NCI-H524 (cell line): ENCODE measurements at places on chromosomes 2 and 18.

- DNase-seq = no peak
These were observed 703.3 kb downstream of the NRXN1 start for GRCh38 chr2:50328680-50329079.

DNA sequence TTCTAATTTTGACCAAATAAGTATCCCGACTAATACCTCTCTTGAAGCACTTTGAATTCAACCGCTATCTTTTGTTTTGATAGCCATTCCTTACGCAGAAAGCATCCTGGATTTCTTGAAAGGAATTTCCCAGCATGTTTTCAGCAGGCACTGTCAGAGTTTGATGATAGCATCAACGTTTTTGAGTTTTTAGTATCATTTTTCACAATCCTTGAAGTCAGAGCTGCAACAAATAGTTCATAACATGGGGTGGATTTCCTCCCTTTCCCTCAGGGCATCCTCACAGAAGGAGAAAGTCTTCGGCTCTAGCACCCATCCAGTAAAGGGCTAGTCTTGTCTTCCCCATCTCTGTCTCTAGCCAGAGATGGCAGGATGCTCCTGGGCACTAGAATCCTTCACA lies 46.2 kb downstream of the ANKRD44 start:
- DNase-seq = no peak

- no peak for DNase-seq
These were observed 1539.2 kb upstream of the PIK3C3 start for GRCh38 chr18:40415821-40416220.

DNA sequence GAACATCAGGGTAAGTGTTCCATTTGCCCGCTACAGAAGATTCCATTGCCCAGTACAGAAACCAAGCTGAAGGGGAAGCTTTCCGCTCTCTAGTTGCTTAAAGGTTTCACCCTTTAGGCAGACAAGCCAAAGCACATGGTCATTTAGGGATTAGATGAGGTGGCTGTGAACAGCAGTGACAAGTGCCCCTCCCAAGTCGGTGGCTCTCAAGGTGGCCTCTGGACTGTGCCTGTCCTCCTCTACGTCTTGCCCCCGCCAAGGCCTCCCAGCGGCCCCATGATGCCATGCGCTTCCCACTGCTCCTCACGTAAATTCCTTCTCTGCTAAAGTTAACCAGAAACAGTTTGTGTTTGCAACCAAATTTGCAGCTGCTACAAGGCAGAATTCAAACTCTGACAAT lies 24.2 kb upstream of the PTPN4 start:
- DNase-seq = no peak

GRCh38 chr18:50839996-50840395 lies 20.2 kb upstream of the MRO start:
- DNase-seq = no peak

DNA sequence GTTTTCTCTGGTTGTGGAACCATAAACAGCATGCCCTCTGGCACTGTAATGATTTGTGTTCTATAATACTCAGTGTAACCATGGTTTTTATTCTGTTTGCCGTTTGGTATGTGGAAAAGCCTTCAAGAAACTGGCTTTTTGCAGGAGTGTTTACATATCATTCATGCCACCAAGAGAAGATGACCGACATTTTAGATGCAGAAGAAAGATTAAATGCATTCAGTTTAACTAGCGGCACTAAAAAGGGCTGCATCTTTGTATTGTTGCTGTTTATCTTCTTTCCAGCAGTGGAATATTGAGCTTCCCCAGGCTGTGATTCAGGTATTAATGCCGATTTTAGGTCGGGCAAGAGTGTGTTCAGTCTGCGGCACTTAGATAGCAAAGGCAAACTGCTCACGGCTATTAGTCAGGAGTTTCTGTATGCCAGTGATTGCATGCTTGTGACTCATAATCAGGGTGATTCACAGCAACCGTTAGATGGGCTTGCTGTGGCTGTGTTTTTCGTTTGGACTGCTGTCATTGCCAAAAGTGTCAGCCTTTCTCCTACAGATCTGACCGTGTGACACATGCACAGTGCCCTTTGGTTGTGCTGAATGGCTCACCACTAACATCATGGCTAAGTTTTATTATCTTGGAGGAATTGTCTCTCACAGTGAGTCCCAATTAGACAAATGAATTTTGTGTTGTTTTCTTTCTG lies 479.7 kb downstream of the PARD3B start:
- no peak for DNase-seq

DNA sequence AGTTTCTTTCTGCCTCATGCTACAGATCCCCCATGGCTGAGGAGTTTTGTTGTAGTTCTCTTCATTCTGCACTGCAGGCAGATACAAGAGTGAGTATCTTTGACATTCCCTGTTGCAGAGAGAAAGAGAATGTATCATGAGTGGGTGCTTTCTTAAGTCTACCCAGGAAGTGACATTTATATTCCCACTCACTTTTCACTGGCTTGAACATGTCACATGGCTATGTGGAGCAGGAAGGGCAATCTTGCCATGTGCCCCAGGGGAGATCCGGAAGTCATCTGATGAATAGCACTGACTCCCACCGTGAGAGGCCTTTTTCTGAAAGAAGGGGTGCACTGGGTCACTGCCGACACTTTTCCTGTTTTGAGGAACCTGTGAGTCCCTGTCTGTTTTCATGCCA lies 66.4 kb upstream of the BOD1L2 start:
- DNase-seq = no peak

GRCh38 chr2:82993609-82994008 lies 1465.5 kb downstream of the SUCLG1 start:
- DNase-seq = no peak

DNA sequence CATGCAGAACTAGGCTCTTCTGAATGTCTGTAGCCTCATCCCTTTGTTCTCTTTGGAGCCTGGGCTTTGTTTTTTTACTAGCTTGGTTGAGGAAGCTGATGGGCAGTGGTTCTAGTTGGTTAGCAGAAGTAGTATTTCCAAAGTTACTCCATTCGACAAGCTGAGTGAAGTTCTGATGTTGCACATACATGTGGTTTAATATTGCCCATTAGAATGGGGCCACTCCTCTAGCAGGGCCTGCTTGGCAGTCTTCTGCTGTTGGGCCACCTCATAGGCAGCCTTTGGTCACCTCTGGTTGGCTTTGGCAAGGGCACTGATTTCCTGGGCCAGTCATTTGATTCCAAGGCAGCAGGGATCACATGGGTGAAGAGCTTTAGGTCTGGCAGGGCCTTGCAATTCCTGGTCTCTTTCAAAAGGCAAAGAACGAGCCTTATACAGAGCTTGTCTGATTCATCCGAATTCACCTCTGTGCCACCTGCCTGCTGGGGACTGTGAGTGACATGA lies 2.5 kb downstream of the RPIA start:
- no peak for DNase-seq

GRCh38 chr2:168971261-168971660 lies 59.9 kb downstream of the ABCB11 start:
- DNase-seq = no peak

- no peak for DNase-seq
These were observed 22.5 kb upstream of the SIGLEC15 start for GRCh38 chr18:45802814-45803492.

GRCh38 chr2:158359846-158360245 lies 96.7 kb downstream of the CCDC148 start:
- no peak for DNase-seq

DNA sequence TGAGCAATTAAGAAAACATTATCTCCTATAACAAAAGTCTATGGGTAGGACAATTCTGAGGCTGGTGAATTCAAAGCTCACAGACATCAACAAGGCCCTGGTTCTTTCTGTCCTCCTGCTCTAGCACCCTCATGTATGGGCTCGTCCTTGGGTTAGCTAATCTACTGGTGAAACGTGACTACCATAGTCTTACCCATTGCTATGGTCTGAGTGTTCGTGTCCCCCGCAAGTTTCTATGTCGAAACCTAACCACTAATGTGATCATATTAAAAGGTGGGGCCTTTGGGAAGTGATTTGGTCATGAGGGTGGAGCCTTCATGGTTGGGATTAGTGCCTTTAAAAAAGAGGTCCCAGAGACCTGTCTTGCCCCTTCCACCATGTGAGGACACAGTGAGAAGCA lies 564.7 kb downstream of the TNS1 start:
- DNase-seq = no peak

GRCh38 chr18:78730546-78730945 lies 249.1 kb upstream of the SALL3 start:
- no peak for DNase-seq

DNA sequence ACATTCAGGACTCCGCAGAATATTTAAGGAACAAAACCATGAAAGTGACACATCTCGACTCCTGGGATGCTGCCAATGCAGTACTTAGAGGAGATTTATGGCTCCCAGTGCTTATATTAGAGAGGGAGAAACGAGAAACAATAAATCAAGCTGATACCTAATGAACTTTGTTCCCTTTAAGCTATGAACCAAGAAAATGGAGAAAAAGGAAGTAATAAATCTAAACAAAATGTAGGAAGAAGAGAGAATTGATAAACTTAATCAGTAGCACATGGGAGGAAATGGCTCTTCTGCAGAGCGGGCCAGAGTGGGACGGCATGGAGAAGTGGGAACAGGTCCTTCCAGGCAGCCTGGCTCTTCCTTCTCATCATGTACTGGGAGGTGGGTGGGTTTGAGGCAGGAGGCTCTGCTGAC lies 42.7 kb downstream of the NPPC start:
- no peak for DNase-seq

GRCh38 chr2:172962824-172963223 lies 112.8 kb upstream of the MAP3K20 start:
- DNase-seq = no peak

GRCh38 chr18:28584731-28585130 lies 407.8 kb upstream of the CDH2 start:
- DNase-seq = no peak

DNA sequence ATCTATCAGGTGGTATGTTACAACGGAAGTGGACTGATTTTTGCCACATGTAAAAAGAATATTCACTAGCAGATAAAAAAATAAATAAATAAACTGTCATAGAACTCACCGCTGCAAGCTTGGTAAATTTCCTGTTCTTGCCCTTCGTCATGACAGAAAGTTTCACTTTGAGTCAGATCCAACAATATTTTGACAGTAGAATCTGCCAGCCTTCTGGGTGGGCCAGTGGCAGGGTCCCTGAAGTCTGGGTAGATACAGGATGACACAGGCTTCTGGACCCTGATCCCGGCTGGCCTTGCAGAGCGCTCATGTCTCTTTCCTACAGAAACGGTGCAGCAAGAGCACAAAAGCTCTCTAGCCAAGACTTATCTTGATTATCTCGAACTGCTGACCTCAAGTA lies 97.8 kb upstream of the PMAIP1 start:
- no peak for DNase-seq
